Fibroblast of skin of scalp (primary cell): ENCODE measurements at places on chromosomes 4 and X.

- DNase-seq, result peak; percentile 66
These were observed 870.6 kb upstream of the SLIT2 start for GRCh38 chr4:19381068-19381467.

GRCh38 chrX:38879631-38880220 is 78.5 kb downstream of the MID1IP1 start:
- no peak for DNase-seq

DNA sequence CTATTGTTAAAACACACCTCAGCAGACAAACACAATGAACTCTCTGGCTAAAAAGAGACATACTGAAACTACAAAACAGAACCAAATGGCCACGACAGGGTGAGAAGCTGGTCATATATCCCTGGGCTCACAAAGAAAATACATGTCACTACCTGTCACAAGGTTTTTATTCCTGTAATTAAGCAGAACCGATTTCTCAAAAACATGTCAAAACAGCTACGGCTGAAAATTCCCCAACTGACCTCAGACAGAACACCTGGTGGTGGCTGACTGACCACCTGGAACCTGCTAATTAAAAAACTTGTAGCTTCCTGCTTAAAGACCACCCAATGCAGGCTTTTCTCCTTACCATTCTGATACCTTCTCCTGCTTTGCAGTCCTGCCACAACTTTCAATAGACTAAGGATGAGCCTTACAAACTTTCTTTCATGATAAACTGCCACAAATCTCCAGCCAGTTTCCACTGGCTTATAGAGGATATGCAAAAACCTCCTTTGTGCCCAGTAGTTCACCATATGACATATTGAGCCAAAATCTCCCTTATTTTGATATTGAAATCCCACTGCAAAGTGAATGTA is 571.9 kb downstream of the SPOCK3 start:
- DNase-seq, result no peak

- no peak for DNase-seq
These were observed 356.9 kb downstream of the DTHD1 start for GRCh38 chr4:36638273-36638811.

DNA sequence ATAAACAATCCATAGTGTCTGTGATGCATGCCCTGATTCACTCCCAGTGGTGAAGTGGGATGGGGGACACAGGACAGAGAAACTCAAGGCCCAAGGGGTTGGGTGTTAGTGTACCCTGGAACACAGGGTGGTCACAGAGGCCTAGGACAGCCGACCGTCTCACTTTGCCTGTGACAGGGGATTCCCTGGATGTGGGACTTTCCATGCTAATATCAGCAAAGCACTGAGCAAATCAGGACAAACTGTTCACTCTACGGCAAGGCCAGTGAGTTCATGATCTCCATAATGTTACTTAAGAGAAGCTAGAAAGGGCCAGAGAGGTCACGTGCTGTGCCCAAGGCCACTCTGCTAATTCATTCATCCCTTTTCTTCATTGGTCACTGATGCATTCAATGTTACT is 158.7 kb upstream of the RBPJ start:
- DNase-seq, result no peak

DNA sequence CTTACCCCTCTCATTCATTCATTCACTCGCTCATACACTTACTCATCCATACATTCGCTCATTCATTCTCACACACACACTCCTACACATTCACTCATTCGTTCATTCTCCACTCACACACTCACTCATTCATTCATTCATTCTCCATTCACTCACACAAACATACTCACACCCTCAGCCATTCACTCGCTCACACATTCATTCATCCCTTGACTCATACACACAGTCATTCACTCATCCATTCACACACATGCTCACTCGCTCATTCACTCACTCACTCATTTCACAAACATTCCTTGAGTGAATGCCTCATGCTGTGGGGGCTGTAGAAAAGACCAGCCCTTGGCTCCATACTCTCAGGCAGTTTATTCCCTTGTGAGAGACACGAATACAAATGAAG is 151.1 kb upstream of the MAMLD1 start:
- peak; percentile 74 for DNase-seq

- peak; percentile 88 for DNase-seq
These were observed 10.8 kb upstream of the PHKA2 start for GRCh38 chrX:18994713-18995112.

DNA sequence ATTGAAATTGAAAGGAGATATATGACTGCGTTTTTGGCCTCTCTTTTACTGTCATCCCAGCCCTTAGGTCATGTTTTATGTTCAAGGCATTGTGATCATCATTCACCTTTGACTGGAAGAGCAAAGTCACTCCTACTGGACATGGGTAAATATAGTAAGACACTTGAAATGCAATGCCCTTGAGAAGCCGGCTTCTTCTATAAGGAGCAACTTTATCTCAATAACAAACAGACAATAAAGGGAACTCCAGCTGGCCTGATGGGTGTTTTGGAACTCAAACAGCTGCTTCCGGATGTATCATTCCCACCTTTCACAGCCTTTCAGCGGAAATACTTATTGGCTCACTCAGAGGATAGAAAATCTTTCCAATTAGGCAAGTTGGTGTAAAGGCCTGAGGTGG is 65.1 kb upstream of the C4orf54 start:
- DNase-seq, result no peak

DNA sequence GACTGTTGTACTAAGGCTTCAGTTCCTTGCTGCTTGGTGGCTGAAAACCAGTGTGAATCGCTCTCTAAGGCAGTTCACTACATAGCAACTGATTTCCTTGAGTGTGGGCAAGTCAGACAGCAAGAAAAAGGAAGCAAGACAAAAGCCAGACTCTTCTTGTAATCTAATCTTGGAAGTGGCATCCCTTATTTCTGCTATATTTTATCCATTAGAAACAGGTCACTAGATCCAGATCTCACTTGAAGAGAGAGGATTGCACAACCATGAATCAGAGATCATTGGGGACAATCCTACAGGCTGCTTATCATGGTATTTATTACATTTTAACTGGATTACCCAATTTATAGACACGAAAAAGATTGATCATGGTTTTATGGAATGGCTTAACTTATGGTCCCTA is 684.5 kb downstream of the GRID2 start:
- no peak for DNase-seq

GRCh38 chr4:7587433-7588405 is 153.0 kb upstream of the PSAPL1 start:
- DNase-seq, result no peak

DNA sequence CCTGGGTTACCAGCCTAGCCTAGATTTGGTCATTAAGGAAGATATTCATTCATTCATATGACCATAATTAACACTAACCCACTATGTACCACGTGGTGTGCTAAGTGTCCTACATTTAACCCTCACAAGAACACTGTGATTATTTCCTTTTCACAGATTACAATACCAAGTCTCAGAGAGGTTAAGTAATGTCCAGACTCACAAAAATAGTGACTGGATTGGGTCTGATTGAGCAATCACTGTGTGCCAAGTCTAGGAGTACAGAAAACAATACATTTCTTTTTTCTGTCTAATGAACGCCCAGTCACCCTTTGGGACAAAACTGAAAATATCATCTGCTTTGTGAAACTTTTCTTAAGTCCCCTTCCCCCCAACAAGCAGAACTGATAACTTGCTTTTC is 7.6 kb upstream of the DLG3 start:
- no peak for DNase-seq

- no peak for DNase-seq
These were observed 101.6 kb downstream of the FAM193A start for GRCh38 chr4:2637956-2638552.

DNA sequence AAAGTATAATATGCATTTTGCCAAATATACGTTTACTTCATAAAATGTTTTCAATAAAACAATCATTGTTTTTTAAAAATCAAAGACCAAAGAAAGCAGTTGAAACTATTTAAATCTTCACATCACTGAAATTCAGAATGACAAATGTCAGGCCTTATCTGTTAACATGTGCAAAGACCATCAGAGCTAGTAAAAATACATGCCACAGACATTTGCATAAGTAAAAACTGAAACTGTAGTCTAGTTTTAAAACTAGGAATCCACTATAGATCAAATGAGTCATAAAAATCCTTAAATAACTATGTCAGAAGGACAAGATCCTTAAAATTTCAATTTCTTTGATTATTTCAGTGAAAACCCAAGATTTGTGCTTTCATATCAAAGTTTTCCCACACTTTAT is 24.8 kb downstream of the KLHL15 start:
- DNase-seq, result no peak

- DNase-seq, result peak; percentile 94
These were observed at the start of gene ARSJ for GRCh38 chr4:113979148-113979904. TSS of gene ARSJ (minus strand) at chr4:113979647. CDS start at chr4:113978834, 813 bp downstream.

- DNase-seq, result no peak
These were observed 291.7 kb downstream of the PACRGL start for GRCh38 chr4:20992002-20992401.

DNA sequence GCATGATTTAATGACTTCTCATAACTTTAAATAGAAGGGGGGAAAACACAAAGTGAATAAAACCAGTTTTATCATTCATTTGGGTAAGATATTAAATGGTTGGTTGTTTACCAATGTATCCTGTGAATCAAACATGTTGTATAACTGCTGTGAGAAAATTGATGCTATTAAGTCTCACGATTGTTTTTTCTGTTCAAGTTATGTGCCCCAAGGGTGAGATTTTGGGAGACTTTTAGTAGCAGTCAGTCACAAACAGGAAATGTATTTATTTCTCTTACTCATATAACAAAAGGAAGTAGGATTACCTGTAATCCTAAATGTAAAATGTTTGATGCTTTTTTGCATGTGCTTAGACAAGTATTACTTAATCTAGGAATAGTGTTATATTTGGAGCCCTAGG is 39.2 kb downstream of the MTHFD2L start:
- no peak for DNase-seq

DNA sequence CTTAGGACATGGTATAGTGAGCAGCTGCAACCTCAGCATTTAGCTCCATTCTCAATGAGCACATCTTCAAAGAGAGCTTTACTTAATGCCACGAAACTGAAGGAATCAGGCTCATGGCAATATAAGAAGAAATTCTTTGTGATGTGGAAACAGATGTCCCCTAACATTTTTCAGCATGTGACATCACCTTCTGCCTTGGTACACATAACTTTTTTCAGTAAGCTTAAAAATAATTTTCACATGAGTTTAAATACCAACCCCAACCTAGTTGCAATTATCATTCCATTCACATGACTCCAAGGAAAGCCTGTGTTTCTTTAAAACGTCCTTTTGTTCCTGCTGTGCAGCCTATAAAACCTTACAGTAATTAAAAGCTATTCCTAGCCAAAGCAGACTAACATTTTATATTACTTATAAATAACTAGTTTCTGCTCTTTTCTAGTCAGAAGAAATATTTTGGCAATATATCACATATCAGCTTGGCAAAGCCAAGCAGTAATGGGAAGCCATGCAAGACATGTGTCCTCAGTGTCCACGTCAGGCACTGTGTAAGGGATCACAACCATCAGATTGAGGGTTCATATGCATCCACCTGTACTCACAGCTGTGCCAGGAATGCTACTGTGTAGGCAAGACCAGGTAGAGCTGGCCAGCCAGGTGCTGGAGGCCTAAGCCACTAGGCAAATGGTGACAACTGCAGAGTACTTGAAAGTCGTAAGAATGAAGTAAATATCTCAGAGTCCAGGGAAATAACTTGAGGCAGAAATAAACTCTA is 466.6 kb downstream of the INPP4B start:
- peak; percentile 95 for DNase-seq

DNA sequence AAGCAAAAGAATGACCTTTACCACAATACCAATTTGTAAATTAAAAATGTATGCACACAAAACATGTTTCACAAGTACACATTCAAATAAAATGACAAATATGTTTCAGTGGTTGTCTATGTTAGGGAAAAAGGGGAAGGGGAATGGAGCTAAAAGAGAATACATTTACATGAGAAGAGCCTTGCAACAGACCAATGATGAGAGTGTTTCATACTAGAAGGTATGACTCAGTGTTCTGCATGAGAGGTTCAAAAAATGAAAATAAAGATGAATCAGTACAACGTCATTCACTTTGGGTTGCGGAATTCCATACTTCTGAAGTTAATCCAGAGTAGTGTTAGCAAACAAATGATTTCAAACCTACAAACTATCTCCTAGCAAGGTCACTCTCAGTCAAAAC is 51.7 kb downstream of the RPGR start:
- peak; percentile 91 for DNase-seq

GRCh38 chr4:126756050-126756829 is 876.5 kb upstream of the INTU start:
- no peak for DNase-seq

DNA sequence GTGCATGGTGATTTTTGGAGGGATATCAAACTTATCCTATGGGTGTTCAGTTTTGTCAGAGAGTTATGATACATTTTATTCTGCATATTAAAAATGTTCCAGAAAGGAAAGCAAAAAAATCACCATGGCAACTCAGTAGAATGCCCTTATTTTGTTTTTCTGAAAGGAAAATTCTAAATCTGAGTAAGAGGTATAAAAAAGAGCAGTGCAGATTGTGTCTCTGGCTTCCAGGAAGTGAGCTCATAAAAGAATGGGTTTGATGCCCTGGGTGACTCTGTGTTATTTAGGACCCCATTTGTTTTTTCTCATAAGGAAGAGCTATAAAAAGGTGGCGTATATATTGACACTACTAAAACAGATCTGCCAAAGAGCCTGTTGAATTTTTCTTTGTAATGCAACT is 128.8 kb downstream of the UCHL1 start:
- DNase-seq, result no peak

GRCh38 chrX:109886122-109886761 is 116.7 kb upstream of the TMEM164 start:
- peak; percentile 42 for DNase-seq

DNA sequence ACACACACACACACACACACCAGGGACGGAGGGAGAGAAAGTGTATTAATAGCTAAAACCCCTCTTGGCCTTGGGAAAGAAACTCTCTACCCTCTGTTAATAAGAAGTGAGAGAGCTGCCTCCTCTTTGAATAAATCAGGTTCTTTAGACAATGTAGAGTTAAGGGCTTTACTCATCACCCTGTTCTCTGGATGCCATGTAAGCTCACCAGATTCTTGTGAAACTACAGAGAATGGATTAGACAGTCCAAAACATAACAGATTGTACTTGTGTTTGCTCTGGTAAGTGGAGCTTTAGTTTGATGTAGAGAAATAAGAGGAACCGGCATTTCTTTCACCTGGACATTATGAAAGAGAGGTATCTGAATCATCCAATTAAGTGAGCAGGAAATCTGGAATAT is 263.2 kb downstream of the DMD start:
- DNase-seq, result no peak

DNA sequence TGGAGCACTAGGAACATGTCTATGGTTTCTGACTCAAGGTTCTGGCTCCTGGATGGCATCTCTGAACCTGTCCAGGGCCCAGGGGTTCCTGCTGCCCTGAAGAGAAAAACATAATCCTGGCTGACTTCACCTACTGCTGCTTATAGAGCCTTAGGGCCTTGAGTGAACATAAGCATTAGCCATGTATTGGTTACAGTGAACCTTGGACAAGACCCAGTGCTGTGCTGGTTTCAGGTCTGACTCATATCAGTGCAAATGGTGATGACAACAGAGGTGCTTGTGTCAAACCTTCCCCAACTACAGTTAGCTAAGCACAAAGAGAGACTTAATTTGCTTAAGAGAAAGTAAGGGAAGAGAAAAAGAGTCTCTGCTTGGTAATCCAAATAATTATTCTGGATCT is 1047.2 kb downstream of the GLUD2 start:
- DNase-seq, result peak; percentile 46
